ENCODE measurements at places on chromosomes 16 and 17. TPM values are rescaled to one million over a fixed set of nuclear protein-coding genes. Genes with fewer than 3 reads are reported as not detected.

KRTAP4-9 gene
- polyA plus RNA-seq, result not detected

PLD6 gene
- polyA plus RNA-seq, result not detected

MEIOC gene
- 2.1 TPM for polyA plus RNA-seq

PHF23 gene
- polyA plus RNA-seq, result 35.4 TPM

WSCD1 gene
- polyA plus RNA-seq, result 6.8 TPM

SOST gene
- polyA plus RNA-seq, result not detected

CLEC16A gene
- polyA plus RNA-seq, result 9.9 TPM

UNC13D gene
- polyA plus RNA-seq, result 10.8 TPM

KRT15 gene
- not detected for polyA plus RNA-seq

SLFN12 gene
- 3.5 TPM for polyA plus RNA-seq

CDH1 gene
- 58.1 TPM for polyA plus RNA-seq

MLKL gene
- 5.1 TPM for polyA plus RNA-seq

ARSG gene
- polyA plus RNA-seq, result 2.4 TPM

FBXW10B gene
- polyA plus RNA-seq, result not detected

CD300E gene
- polyA plus RNA-seq, result not detected

NSF gene
- polyA plus RNA-seq, result 12.5 TPM

C17orf58 gene
- 35.0 TPM for polyA plus RNA-seq

C17orf78 gene
- polyA plus RNA-seq, result 0.19 TPM

SLC4A1 gene
- not detected for polyA plus RNA-seq

ZNF750 gene
- polyA plus RNA-seq, result 0.19 TPM

HAS3 gene
- 7.3 TPM for polyA plus RNA-seq

Measured in GM23338 (cell line).